WTC11 (cell line): ENCODE measurements at places on chromosomes 11 and 22. TPM values are rescaled to one million over a fixed set of nuclear protein-coding genes. Genes with fewer than 3 reads are reported as not detected.

- no peaks in the 10 kb centered on the region for H3K36me3 ChIP-seq
- no peak for DNase-seq
- no peaks in the 10 kb centered on the region for H3K27me3 ChIP-seq
- H3K4me1 ChIP-seq = no peaks in the 10 kb centered on the region
- no peak overlapping the region for H3K27ac ChIP-seq
Measured at GRCh38 chr11:34844463-34845112, 71.6 kb downstream of the APIP start.

GRCh38 chr11:80960381-80961029 is 1519.7 kb upstream of the TENM4 start:
- H3K4me3 ChIP-seq = no peak overlapping the region
- DNase-seq = no peak
- no peak overlapping the region for H3K27ac ChIP-seq
- H3K4me1 ChIP-seq = peaks cover 17% of the 10 kb centered on the region
- no peaks in the 10 kb centered on the region for H3K36me3 ChIP-seq

DNA sequence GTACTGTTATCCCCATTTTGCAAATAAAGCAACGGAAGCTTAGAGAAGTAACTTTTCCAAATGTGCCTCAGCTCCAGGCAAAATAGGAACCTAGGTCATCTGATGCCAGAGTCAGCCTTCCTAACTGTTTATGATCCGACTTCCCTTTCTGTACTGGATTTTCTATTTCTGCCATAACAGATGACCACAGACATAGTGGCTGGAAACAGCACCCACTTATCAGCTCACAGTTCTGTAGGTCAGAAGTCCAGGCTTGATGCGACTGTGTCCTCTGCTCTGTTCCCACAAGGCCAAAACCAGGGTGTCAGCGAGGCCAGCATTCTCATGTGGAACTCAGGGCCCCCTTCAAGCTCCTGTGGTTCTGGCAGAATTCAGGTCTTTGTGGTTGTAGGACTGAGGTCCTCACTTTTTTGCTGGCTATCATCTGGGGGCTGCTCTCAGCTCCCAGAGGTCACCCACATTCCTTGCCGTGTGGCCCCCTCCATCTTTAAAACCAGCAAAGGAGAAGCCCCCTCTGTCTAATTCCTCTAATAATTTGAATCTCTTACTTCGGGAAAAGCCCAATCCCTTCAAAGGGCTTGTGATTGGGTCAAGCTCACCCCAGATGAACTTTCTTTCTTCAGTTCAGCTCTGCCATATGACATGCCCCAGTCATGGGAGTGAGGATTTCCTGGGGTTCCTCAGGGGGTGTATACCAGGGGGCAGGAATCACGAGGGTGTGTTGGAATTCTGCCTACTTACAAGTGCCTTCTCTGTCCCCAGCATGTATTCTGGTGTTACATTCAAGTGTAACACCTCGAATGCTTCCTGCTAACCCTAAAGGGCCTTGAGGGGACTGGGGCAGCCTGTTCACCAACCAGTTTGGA is 15.3 kb downstream of the KCNJ5 start:
- peaks cover 80% of the 10 kb centered on the region for H3K27me3 ChIP-seq
- no peaks in the 10 kb centered on the region; the same call in 1 of the 2 replicates for H3K36me3 ChIP-seq
- H3K4me3 ChIP-seq = peak overlapping the region; percentile 70

- peaks cover 51% of the 10 kb centered on the region for H3K27me3 ChIP-seq
- DNase-seq = peak; percentile 35
- H3K36me3 ChIP-seq = no peaks in the 10 kb centered on the region
- H3K27ac ChIP-seq = no peak overlapping the region
- H3K4me1 ChIP-seq = peaks cover 15% of the 10 kb centered on the region
- H3K4me3 ChIP-seq = peak overlapping the region; percentile 57
Measured at GRCh38 chr22:37427711-37428635, 694 bp upstream of the ELFN2 start.

DNA sequence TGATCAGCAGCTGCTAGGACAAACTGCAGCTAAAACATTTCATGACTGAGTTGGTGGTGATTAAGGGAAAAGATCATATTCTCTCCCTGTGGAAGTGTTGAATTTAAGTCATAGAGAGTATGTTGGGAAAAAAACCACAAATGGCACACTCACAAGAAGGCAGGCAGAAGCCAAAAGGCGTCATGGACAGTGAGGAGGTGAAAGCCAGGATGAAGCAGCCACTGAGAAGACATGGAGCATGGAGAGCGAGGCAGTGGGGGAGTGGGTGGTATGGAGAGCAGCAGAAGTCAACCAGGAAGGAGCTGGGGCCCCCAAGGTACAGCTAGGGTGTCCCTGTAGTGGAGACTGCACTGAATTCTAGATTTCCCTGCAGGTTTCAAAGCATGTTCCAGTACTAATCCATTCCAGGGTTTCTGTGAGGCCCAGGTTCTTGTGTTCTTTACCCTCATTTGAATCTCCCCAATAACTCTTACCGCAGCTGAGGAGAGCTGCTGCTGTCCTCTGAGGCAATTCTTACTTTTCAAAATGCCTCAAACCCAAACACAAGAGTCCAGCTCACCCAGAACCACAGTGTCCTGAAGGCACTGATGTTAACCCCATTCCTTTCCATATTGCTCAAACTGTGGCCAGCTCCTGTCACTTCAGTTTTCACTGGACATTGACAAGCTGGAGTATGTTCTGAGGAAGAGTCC is 191.8 kb upstream of the E2F8 start:
- H3K27me3 ChIP-seq = no peaks in the 10 kb centered on the region
- no peak for DNase-seq
- no peak overlapping the region for H3K27ac ChIP-seq
- peaks cover 36% of the 10 kb centered on the region for H3K4me1 ChIP-seq
- H3K4me3 ChIP-seq = no peak overlapping the region

DNA sequence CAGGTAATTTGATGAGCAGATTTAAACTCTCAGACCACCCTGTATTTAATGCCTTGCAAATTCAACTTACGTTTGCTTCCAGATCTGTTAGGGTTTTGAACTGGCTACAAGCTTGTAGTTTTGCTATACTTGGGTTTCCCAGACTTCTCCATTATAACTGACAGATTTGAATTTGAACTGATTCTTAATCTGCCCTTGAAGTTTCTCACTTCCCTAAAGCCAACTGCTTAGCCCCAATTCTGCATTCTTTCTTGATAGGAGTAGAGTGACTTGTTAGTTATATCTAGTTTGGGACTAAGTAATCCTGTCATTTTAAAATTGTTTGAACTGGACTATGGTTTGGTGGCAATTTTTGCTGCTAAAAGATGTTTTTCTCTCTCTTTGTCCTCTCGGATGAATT is 9.7 kb downstream of the LAYN start:
- H3K36me3 ChIP-seq = peaks cover 4% of the 10 kb centered on the region
- peaks cover 18% of the 10 kb centered on the region for H3K4me1 ChIP-seq
- no peak overlapping the region for H3K4me3 ChIP-seq
- DNase-seq = no peak
- peaks cover 5% of the 10 kb centered on the region; the same call in 1 of the 2 replicates for H3K27me3 ChIP-seq

GRCh38 chr11:9038541-9038940 is 34.7 kb upstream of the NRIP3 start:
- H3K27ac ChIP-seq = no peak overlapping the region
- no peaks in the 10 kb centered on the region for H3K36me3 ChIP-seq
- no peak for DNase-seq
- no peak overlapping the region for H3K4me3 ChIP-seq

DNA sequence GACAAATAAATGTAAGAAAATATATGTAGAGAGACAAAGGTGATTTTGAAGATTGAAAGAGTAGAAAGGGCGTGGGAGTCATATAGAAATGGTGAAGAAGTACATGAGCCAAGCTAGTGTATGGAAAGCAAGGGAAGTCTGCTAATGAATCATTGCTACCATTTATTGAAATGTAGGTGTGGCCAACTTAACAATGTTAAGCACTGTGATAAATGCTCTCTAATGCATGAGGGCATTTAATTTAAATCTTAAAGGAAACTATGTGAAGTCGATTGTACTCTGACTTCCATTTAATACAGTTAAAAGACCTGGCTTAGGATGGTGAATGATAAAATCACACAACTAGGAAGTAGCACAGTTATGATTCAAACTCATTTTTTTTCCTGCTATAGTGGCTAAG is 219.9 kb downstream of the CASP12 start:
- H3K4me1 ChIP-seq = peaks cover 29% of the 10 kb centered on the region
- no peaks in the 10 kb centered on the region for H3K27me3 ChIP-seq
- peaks cover 26% of the 10 kb centered on the region for H3K36me3 ChIP-seq
- DNase-seq = no peak
- no peak overlapping the region for H3K4me3 ChIP-seq

DNA sequence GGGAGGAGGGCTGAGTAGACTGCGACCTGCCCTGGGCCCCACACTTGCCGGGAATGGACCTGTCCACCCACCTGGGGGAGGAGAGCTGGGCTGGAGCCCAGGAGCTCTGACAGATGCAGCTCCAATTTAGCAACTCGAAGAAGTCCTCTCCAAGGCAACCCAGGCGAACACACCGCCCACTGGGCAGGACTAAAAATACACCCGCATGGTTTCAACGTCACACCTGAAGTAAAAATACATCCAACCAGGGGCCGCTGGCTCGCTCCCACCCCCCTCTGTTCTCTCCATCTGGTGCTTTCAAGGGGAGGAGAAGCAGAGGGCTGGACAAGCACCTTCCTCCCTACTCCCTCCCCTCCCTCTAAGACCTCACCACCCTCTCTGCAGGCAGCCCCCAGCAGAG is 119.9 kb downstream of the FEZ1 start:
- H3K27ac ChIP-seq = no peak overlapping the region
- no peak for DNase-seq
- peaks cover 41% of the 10 kb centered on the region for H3K4me1 ChIP-seq
- peaks cover 5% of the 10 kb centered on the region for H3K27me3 ChIP-seq

Gene ACRV1
- total RNA-seq = not detected in 3 replicates

Gene HORMAD2
- total RNA-seq = not detected in 3 replicates

Gene OR5P2
- not detected in 3 replicates for total RNA-seq

Gene FAM111B
- 16.3 to 25.5 TPM (median 17.7 TPM) in 3 replicates for total RNA-seq
